Activated naive CD8-positive, alpha-beta T cell treated with anti-CD3 and anti-CD28 coated beads, Interleukin-2, amount 10 ng/mL, durations not matched to agents 7 days and 5 days (primary cell): ENCODE measurements at places on chromosomes 2 and 18. TPM values are rescaled to one million over a fixed set of nuclear protein-coding genes. Genes with fewer than 3 reads are reported as not detected.

TUBA4B gene
- not detected for total RNA-seq

GRCh38 chr18:53757328-53757727 lies 467.1 kb downstream of the MBD2 start:
- no peak for DNase-seq

CYRIA gene
- total RNA-seq = 1.4 TPM

- no peak for DNase-seq
Measured at GRCh38 chr18:76358774-76359173, 136.3 kb downstream of the ZNF516 start.

HSBP1L1 gene
- 18.0 TPM for total RNA-seq

GRCh38 chr2:55134316-55134706 lies 84.1 kb upstream of the RTN4 start:
- no peak for DNase-seq

GRCh38 chr2:105102001-105102400 lies 64.1 kb downstream of the MRPS9 start:
- no peak for DNase-seq

DNA sequence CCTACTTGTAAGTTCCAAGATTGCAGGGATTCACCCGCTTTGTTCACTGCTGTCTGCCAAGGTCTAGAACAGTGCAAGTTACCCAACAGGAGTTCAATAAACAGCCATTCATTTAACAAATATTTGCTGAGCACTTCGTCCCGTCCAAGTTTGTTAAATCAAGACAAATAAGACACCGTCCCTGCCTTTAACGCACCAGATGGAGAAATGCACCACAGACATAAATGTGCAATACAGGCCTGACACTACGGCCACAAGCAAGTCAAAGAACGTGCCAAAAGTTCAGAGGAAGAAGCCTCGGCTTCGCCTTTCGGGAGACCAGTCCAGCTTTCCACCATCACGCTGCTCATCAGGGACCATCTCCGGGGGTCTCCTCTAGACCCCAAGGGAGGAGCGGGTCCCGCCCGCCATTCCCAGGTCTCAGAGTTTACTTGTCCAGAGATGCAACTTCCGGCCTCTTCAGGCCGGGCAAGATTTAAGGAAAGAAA lies 429 bp downstream of the C2orf76 start:
- no peak for DNase-seq

DNA sequence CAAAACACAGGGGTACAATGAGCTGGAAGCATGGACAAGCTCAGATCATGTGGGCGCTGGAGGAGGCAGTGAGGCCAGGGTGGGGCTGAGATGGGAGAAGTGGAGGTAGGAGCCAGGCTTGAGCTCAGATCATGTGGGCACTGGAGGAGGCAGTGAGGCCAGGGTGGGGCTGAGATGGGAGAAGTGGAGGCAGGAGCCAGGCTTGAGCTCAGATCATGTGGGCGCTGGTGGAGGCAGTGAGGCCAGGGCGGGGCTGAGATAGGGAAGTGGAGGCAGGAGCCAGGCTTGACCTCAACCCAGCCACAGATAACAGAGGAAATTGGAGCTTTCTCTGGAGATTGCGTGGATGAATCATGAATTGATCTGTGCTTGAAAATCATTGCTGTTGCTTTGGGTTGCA lies 48.3 kb upstream of the TMEM18 start:
- DNase-seq = no peak

LYG2 gene
- not detected for total RNA-seq

ALPI gene
- not detected for total RNA-seq

- DNase-seq = no peak
Measured at GRCh38 chr2:219142329-219142728, 18.3 kb downstream of the NHEJ1 start.

GRCh38 chr2:56182420-56182819 lies 1.4 kb upstream of the CCDC85A start:
- DNase-seq = no peak

FAM210A gene
- 25.5 TPM for total RNA-seq

LDLRAD4 gene
- 44.3 TPM for total RNA-seq

GRCh38 chr2:118689456-118689855 lies 158.0 kb downstream of the EN1 start:
- no peak for DNase-seq

GRCh38 chr2:100647709-100648108 lies 84.9 kb downstream of the PDCL3 start:
- DNase-seq = no peak

GRCh38 chr2:8451273-8451672 lies 230.6 kb upstream of the ID2 start:
- DNase-seq = no peak

DNA sequence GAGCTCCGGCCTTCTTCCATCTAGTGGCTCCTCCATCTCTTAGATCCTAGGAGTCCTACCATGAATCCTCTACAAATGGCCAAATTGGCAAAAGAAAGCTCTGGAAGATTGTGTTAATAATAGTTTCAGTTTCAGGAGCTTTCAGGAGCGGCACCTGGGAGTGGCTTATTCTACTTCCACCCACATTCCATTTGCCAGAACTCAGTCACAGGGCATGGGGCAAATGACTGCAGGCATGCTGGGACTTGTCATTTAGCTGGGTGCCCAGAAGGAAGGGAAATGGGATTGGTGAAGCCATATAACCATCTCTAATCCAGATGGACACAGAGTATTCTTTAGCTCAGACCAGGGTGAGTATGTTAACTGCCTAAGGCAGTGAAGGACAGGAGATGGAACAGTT lies 3.6 kb upstream of the LRATD1 start:
- DNase-seq = no peak

- no peak for DNase-seq
Measured at GRCh38 chr2:207115715-207116364, 49.9 kb downstream of the KLF7 start.

UGT1A10 gene
- total RNA-seq = not detected

DNA sequence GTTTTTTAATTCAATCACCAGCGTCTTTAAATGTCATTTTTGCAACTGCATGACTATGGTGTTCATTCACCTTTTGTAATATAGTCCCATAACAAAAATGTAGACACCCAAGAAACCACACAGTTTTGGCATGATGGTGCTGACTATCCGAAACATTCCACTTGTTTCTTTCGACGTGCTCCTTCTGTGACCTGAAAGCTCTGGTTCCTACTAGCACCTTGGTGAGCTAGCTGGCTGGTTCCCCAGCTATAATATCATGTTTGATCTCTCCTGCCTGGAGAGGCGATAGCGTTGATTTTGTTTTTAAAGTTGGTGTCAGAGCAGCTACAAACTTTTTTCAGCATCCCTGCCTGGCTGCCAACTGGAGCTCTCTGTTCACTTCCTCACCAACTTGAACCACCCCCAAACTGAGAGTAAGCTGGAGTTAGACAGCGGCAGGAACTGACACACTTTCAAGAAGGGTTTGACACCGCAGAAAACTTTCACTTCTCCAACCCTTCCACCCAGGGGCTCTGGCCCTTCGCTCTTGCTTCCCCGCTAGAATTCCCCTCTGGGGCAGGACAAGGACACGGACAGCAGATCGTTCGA lies 1.1 kb downstream of the ATAD2B start:
- DNase-seq = no peak

MC5R gene
- total RNA-seq = 0.17 TPM

PROKR1 gene
- not detected for total RNA-seq

DNA sequence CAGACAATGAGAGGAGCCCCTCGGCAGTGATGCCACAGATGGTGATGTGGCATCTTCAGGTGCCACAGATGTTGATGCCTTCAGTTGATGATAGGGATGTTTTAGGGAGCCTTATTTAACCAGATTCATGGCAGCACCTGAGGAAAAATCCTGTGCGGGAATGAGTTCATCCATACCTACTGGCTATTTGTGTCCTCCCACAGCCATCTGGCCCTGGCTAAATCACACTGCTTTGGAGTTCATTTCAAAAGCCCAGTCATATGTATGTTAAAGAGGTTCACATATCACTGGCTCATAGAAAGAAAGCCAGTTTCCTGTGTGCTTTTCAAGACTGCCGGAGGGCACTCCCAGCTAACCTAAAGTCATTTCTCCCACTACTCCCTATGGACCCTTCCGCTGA lies 131.3 kb downstream of the MCFD2 start:
- DNase-seq = no peak

PROM2 gene
- total RNA-seq = 0.82 TPM

DNA sequence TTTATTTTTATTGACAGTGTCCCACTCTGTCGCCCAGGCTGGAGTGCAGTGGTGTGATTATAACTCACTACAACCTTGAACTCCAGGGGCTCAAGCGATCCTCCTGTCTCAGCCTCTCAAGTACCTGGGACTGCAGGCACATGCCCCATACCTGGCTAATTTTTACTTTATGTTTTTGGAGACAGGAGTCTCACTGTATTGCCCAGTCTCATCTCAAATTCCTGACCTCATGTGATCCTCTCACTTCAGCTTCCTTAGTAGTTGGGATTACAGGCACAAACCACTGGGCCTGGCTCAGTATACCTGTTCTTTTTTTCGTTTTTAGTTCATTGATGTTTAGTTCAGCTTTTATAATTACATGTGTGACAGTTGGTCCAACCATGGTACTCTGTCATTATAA lies 40.1 kb upstream of the SNORC start:
- no peak for DNase-seq

DNA sequence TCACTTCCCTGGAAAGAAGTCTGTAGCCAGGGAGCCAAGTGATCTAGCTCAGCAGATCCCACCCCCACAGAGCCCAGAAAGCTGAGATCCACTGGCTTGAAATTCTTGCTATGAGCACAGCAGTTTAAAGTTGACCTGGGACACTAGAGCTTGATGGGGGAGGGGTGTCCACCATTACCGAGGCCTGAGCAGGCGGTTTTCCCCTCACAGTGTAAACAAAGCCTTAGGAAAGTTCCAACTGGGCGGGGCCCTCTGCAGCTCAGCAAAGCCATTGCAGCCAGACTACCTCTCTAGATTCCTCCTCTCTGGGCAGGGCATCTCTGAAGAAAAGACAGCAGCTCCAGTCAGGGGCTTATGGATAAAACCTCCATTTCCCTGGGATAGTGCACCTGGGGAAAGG lies 887.2 kb upstream of the LRATD1 start:
- no peak for DNase-seq

ALS2 gene
- 15.3 TPM for total RNA-seq

DNA sequence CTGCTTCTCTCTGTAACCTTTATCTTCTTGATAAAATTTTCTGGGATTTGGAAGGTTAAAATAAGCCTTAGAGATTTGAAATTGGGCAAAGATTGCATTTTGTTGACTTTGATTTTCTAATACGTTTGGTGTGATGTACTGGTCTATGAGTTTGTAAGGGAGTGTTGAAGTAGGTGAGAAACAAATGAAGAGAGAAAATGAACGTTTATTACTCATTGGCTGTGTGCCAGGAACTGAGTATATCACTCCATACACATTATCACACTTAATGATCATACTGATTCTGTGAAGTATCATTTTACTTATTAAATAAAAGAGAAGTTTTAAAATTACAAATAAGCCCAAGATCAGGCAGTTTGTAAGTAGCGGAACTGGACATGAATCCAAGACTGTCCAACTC lies 795.1 kb upstream of the ZEB2 start:
- DNase-seq = no peak

- no peak for DNase-seq
Measured at GRCh38 chr2:151114874-151115273, 146.8 kb downstream of the RBM43 start.

- no peak for DNase-seq
Measured at GRCh38 chr18:2687390-2688001, 32.0 kb downstream of the SMCHD1 start.

GRCh38 chr2:96218508-96219131 lies 10.0 kb upstream of the STARD7 start:
- no peak for DNase-seq

LOXHD1 gene
- 0.39 TPM for total RNA-seq

TNFAIP6 gene
- not detected for total RNA-seq

- DNase-seq = no peak
Measured at GRCh38 chr2:145066151-145066661, 546.3 kb upstream of the ZEB2 start.

GRCh38 chr18:51382081-51382480 lies 184.6 kb upstream of the MEX3C start:
- DNase-seq = no peak

GRCh38 chr2:228509021-228509420 lies 327.5 kb upstream of the SPHKAP start:
- DNase-seq = no peak

GRCh38 chr2:68514316-68514929 lies 47.0 kb downstream of the APLF start:
- no peak for DNase-seq

LRRTM4 gene
- total RNA-seq = not detected

DNA sequence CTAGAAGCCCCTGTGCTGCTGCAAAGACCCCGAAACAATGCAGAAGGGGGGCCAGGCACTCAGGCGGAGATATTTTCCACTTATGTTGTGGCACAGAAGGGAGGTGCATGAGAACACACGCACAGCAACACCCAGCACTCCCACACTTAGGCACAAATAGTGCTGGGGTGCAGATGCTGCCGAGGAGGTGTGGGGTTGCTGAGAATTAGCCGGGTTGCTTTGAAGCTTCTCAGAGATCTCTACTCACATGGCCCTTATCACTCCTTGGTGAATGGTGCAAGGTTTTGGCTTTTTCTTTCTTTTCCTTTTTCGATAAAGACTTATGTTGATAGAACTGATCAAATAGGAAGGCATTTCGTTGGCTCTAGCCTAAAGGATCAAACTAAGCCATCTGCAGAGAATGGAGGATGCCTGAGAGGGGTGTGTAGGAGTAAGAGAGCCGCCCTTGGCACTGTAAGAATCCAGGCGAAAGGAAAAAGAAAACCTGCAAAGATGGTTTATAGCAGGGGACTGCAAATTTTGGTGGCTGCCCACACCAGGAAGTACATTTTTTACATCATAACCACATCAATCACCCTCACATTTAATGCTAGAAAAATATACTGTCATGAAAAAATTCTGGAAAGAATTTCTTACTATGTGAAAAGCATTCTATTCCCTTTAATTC lies 27.9 kb upstream of the FHL2 start:
- DNase-seq = no peak

VAMP8 gene
- total RNA-seq = 128 TPM

CD8B2 gene
- total RNA-seq = 8.6 TPM

- no peak for DNase-seq
Measured at GRCh38 chr2:133733901-133734255, 165.6 kb upstream of the NCKAP5 start.

MC2R gene
- total RNA-seq = not detected

GRCh38 chr2:223994562-223995162 lies 37.4 kb downstream of the MRPL44 start:
- DNase-seq = no peak

- no peak for DNase-seq
Measured at GRCh38 chr18:37667836-37668235, 102.2 kb upstream of the CELF4 start.

TMEM198 gene
- total RNA-seq = 1.1 TPM

GRCh38 chr2:11411768-11412448 lies 54.1 kb downstream of the E2F6 start:
- no peak for DNase-seq

GRCh38 chr2:80858965-80859364 lies 554.4 kb upstream of the LRRTM1 start:
- DNase-seq = no peak

PARD6G gene
- 1.0 TPM for total RNA-seq
